NCI-H187 treated with DMSO at 0.1 percent for 48 hours (cell line): ENCODE measurements at places on chromosomes 6 and 20.

GRCh38 chr20:10924644-10925201 lies 250.9 kb upstream of the JAG1 start:
- DNase-seq = peak; percentile 80

DNA sequence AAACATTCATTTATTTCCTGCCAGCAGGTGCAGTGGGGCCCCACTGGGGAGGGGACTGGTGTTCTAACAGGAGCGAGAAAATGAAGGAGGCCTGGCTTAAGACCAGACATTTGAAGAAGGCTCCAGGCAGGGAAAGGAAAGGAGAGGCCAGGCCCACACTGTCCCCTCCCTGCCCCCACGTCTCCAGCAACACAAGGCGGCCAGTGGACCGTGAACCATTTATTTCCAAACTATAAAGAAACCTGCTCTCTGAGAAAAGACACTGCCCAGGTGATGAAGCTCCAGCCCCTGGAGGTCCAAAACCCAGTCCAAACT lies 41.4 kb upstream of the CDH22 start:
- peak; percentile 10 for DNase-seq

GRCh38 chr6:70337743-70338105 lies 34.8 kb upstream of the COL9A1 start:
- DNase-seq = no peak

- no peak for DNase-seq
These were observed 145.6 kb upstream of the ID4 start for GRCh38 chr6:19691465-19692167.

- peak; percentile 50 for DNase-seq
These were observed at the start of gene SYTL3 for GRCh38 chr6:158649289-158650143. SYTL3 (plus strand) TSS chr6:158650054; CDS start chr6:158663269, 13,215 bp downstream.

DNA sequence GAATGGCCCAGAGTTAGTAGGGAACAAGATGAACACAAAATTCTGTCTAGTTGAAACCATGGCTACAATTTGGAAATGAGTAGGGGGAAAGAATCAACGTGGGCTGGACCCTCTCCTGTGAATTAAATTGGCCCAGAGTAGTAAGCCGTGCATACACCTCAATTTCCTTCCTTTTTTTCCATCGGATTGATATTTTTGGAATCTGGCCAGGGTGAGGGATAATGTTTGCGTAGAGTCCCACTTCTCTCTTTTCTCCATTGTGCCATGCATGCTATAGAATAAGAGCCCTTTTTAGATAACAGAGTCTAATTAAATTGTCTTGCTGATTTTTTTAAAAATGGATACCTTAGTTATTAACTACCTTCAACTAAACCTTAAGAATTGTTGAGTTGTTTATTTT lies 35.2 kb downstream of the XRN2 start:
- DNase-seq = no peak

- no peak for DNase-seq
These were observed 166.1 kb downstream of the BCAS1 start for GRCh38 chr20:53904261-53904660.

DNA sequence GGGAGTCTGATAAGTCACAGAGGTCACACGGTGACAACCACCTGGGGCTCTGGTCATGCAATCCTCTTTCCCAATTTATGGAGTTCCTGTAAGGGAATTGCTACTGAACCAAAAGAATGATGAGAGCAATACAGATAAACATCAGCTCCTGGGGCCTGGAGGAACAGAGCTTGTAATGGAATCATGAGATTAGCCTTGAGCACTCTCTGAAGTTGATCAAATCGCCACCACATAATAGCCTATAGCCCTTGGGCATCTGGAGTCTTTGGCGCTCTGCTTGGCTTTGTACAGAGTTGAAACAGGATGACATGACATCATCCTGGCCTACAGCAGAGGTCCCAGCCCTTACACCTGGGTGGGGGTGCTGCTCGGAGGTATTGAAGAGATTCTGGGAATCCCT lies 154.3 kb upstream of the DTNBP1 start:
- DNase-seq = no peak

DNA sequence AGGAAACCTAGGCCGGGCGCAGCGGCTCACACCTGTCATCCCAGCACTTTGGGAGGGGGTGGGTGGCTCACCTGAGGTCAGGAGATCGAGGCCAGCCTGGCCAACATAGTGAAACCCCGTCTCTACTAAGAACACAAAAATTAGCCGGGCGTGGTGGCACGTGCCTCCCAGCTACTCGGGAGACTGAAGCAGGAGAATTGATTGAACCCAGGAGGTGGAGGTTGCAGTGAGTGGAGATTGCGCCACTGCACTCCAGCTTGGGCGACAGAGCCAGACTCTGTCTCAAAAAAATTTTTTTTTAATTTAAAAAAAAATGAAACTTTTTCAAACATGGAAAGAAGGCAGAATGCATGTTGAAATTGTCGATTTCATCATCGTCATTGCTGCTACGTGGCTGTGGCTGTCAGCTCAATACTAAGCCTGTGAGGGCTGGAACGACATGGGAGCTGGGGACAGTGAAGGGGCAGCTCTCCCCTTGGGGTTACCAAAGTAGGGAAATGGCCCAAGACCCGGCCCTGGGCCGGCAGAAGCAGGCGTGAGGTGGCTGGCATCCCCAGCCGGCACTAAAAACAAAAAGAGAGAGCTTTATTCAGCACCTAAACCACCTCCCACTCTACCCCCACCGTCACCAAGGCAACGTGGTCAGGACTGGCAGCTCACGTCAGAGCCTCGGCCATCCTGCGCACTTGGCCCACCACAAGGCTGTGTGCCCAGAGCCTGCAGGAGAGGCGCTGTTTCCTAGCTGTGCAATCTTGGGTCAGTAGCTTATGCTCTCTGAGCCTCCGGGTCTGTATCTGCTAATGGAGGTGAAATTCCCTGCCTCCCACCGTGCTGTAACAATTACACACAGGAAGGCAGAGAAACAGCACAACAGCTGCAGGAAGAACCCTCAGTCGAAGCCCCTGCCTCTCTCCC lies 30.8 kb downstream of the AGPAT4 start:
- DNase-seq = no peak

DNA sequence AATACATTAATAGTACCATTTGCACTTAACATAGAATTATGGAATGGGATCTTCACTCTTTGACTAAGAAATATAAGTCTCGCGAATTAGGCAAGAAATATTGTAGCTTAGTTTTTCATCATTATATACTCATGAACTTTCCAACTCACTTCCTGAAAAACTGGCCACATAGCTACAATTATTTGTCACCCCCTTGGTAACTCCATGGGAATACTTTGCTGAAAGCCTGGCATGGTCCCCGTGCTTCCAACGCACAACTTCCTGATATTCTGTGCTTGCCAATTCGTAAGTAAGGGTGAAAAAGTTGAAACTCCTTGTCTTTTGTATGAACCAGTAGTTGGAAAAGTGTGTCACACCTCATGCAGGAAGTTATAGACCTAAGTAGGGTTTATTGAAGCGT lies 23.7 kb upstream of the HLA-DQA1 start:
- DNase-seq = no peak

DNA sequence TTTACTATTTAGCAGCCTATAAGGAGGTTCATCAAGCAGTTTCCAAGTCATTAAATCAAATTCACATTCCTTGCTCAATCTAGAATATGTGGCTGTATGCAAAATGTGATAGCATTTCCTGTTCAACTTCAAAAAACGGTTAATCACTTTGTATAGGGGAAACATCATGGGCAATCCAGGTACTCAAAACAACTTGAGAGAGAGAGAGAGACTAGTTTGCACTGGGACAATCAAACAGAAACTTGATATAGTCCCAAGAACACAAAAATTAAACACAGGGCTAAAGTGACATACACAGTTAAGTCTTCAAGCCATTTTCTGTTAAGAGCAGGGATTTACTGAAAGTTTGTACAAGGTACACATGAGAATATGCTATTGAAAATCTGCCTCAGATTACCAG lies 7.4 kb downstream of the CPNE1 start:
- DNase-seq = no peak

DNA sequence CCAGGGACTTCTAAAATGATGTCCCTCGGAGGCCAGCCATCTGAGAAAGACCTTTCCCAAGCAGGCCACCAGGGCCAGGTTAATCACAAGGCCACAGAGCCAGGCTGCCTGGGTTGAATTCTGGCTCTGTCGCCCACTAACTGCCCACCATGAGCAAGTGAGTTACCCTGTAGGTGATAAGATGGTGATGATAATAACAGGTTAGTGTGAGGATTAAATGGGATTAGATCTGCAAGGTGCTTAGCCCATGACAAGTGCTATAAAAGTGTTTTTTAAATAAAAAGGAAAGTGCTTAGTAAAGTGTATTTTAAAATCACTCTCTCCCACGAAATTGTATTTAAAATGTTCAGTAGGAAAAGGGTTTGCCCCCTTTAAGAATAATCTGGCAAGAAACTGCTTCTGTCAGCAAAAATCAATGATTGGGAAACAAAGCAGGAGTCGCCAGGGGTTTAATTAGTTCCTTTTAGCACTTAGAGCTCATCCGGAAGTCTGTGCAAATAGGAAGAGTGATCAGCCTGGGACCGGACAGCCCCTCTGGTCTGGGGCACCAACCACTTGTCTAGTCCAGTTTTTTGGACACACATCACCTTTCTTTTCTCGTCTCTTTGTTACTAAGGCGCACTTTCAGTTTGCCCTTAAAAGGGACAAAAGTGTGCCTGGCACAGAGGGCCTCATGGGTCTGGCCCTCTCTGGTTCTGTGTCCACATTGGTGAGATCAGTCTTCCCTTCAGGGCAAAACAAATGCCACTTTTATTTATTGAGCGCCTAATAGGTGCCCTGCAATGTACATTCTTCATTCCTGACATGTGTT lies 150.4 kb downstream of the GRM4 start:
- DNase-seq = no peak

- DNase-seq = no peak
These were observed 32.8 kb downstream of the KCNK17 start for GRCh38 chr6:39281312-39281980.

- no peak for DNase-seq
These were observed 63.2 kb downstream of the WASF1 start for GRCh38 chr6:110116258-110116657.

GRCh38 chr6:133291671-133292070 lies 50.5 kb downstream of the EYA4 start:
- DNase-seq = no peak

- no peak for DNase-seq
These were observed 365.9 kb upstream of the CHD6 start for GRCh38 chr20:41984031-41984430.

DNA sequence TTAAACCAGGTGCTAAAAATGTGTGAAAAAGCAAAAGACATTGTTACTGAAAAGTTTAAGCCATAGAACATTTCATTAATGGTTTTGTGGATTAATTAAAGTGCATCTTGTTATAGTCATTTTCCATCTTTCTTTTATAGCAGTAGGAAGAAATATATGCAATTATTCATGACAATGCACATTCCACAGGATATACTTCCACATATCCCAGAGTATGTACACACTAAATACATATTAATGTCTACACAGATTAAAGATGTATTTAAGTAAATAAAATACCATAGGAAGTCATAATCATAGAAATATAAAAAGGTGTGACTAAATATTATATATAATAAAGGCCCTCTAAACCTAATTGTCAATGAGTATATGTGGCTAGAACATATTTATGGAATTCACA lies 578.8 kb downstream of the PHF3 start:
- no peak for DNase-seq

- DNase-seq = no peak
These were observed 121.4 kb upstream of the LY86 start for GRCh38 chr6:6466967-6467761.

DNA sequence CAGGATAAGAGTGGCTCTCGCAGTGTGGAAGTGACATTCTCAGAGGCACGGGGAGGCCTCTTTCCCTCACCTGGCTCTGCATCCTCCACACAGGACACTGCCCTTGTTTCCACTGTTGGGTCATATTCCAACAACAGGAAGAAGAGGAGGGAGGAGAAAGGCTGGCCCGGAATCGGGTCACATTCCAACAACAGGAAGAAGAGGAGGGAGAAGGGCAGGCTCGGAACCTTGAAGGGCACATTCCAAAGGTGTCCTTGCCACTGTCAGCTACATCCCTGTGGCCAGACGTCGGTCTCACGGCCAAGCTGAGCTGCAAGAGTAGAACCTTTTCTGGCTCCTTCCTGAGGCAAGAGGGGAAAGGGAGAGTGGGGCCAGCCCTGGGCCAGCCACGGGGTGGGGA lies 25.4 kb downstream of the CHRNA4 start:
- no peak for DNase-seq

- DNase-seq = no peak
These were observed 584.1 kb downstream of the MAFB start for GRCh38 chr20:40104959-40105358.

DNA sequence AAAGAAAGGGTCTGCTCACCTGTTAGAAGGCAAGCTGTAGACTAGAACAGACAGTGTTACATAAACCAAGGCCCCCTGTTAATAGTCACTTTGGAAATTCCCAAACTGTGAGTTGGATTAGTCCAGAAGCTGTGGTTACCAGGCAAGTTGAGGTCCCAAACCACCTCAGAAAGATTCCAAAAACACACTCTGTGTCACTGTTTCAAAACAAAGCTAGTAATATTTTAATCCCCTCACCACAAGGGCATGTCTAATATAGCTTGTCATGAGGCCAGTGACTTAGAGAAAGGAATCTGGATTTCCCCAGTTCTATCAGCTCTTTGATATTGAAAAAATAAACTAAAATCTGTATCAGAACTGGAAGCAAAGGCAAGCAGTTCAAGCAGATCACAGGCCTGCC lies 244.6 kb downstream of the HAO1 start:
- DNase-seq = no peak

DNA sequence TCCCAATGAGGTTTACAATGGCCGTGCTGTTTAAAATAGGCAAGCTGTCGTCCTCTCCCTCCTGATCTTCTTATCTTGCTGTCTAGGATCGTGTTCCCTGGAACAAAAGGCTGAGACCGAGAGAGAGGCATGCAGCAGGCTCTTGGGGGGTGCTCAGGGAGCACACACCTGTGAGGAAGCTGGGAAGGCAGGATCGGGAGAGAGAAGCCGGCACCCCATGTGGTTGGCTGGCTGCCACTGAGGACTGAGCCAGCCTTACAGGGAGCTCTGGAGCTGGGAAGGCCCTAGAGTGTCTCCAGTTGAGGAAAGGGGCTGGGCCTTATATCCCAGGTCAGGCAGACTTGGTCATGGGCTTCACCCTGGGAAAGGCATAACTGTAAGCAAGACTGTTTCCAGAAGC lies 184.2 kb downstream of the LY86 start:
- no peak for DNase-seq

- DNase-seq = no peak
These were observed 165.1 kb upstream of the SLC24A3 start for GRCh38 chr20:19047040-19047950.

DNA sequence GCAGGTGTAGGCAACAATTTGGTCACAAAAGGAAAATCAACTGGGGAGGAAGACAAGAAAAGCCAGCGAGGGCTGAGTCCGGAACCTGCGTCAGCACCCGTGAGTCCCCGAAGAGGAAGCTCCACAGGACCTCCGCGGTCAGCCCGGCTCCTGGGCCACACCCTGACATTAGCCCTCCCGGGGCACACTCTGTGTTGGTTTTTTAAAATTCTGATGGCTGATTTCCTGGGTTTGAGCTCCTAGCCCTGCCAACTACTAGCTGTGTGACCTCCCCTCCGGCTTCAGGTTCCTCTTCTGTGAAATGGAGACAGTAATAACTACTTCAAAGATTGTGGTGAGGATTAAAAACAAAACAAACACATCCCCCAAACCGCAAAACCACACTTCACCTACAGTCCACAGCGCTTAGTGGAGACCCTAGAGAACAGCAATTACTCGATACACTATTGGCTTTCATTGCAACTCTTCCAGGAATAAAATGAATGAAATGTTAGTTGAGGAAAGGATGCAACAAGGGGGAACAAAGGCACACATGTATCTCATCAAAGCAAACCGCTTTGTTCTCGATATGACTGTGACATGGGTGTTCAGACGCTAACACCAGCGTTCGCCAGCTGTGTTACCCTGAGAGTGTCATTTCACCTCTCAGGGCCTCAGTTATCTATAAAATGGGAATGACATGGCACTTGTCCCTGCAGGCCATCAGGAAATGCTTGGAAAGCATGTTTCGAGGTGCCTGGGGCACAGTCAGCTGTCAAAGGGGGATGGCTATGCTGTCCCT lies 985 bp downstream of the ZBP1 start:
- DNase-seq = peak; percentile 55
